ENCODE measurements at places on chromosomes 16 and 17.

DNA sequence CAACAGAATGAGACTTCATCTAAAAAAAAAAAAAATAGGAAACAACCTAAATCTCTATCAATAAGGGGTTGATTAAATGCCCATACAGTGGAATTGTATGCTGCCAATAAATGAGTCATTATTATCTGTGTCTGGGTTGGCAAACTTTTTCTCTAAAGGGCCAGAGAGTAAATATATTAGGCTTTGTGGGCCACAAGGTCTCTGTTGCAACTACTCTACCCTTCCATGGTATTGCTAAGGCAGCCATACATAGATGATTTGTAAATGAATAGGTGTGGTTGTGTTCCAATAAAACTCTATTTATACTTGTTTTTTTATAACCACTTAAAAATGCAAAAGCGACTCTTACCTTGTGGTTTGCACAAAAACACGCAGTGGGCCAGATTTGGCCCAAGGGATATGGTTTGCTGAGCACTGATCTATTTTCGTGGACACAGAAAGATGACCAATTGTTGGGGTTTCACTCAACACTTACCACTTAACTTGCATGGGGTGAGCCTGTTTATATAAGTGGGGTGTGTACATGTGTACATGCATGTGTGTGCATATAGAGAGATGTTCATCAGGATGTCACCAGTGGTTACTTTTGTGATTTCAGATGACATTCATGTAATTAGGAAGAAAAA, 12.4 kb upstream of the IL4R start:
- no peak for DNase-seq

DNA sequence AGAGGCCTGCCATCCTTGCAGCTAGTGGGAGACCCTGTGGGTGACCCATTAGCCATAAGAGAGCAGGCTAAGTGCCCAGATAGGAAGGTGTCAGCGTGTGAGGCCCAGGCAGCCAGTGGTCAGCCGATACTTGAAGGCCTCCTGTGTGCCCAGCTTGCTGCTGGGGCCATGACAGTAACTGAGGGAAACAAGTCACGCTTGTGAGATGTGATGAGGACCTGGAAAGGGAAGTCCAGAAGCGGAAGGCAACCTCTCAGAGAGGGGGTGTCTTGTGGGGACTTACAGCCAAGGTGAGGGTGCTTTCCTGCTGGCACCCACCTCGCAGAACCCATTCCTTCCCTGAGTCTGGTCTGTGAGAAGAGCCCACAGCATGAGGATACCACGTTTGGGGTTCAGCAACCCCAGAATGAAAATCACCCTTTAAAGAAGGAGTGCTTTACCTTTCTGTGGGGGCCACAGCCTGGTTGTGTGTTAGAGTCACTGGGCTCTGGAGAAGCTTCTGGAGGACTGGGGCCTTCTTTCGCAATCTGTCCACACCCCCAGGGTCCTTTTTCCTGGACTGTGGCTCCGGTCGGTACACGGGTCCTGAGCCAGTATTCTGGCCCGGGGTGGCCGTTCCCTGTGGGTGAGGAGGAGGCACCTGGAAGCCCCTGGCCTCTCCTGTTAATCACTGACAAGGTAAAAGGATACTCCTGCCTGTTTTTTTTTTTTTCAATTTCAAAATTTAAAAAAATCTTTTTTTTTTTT, 53.9 kb downstream of the PLCG2 start:
- no peak for DNase-seq

DNA sequence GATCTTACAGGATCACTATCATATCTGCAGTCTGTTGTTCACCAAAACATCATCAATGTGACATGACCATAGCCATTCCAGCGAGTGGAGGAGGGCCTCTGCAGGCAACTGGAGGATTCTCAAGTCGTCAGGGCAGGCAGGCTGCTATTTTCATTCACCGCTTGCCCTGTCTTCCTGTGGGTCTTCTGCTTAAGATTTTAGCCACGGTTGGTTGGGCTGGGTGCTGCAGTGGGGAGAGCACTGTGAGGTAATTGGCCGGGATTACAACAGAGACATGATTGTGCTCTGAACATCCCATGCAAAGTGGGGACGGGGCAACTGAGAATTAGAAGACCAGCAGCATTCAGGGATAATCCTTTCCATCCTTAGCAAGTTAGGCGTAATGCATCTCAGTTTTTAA, 245.9 kb downstream of the CPPED1 start:
- DNase-seq, result no peak

DNA sequence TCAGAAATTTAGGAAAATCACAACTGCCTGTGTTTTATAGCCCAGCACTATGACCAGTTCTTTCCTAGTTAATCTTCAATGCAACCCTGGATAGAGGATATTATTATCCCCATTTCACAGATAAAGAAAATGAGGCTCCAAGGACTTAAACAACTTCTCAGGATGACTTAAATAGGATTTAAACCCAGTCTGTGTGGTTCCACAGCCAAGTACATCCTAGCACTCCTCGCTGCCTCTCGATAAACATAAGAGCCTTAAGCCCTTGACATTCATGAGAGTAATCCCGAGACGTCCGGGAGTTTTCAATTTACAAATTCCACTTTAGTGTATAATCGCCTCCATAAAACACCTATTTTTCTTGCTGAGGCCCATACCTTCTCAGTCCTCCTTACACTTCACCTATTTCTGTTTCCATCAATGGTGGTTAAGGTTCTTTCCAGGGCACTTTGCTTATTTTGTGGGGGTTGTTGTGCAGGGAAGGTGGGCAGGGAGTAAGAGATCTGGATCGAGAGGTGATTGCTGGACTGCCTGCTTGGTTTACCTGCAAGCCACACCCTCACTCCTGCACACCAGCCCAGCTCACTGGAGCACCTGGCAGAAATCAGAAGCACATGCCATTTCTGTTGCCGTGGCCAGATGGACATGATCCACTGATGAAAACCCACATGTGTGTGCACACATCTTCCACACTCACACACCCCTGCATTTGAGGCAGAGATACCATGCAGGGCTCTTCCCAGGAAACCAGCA, 50.5 kb downstream of the ASIC2 start:
- DNase-seq, result no peak

- no peak for DNase-seq
Observed at GRCh38 chr17:66337866-66338485, 35.6 kb downstream of the PRKCA start.

DNA sequence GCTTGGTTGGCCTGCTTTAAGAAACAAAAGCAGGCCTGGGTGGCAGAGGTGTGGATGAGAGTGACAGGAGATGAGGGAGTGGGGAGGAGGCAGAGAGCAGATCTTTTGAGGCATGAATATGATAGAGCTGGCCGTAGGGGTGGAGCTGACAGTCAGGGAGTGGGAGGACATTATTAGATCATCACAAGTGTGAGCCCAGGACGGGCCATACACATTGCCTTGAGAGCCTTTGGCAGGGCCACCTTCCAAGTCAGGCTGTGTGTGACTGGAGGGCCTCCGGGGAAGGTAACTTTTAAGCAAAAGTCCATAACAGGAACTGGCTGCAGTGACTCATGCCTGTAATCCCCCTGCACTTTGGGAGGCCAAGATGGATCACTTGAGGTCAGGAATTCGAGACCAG, 26.3 kb downstream of the GINS3 start:
- DNase-seq, result peak; percentile 25

DNA sequence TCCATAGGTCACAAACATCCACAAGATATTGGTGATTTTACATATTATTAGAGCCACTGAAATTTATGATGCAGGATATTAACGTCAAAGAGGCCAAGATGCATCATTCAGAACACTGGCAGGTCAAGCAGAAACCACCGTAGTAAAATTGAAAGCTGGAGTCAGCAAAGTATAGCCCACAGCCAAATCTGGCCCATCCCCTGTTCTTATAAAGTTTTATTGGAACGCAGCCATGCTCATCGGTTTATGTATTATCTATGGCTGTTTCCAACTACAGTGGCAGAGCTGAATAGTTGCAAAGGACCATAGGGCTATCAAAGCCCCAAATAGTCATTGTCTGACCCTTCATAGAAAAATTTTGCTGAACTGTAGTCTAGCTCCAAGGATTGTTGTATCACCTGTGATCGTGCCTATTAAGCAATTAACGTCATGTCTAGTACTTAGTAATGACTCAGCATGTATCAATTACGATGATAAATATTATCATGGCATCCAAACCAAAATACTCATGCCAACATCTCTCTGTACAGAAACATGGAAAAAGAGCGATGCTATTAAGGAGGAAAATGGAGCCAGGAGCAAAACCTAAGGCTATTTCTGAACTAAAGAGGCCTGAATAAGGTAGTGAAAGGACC, 165.6 kb downstream of the IRX3 start:
- DNase-seq, result no peak

DNA sequence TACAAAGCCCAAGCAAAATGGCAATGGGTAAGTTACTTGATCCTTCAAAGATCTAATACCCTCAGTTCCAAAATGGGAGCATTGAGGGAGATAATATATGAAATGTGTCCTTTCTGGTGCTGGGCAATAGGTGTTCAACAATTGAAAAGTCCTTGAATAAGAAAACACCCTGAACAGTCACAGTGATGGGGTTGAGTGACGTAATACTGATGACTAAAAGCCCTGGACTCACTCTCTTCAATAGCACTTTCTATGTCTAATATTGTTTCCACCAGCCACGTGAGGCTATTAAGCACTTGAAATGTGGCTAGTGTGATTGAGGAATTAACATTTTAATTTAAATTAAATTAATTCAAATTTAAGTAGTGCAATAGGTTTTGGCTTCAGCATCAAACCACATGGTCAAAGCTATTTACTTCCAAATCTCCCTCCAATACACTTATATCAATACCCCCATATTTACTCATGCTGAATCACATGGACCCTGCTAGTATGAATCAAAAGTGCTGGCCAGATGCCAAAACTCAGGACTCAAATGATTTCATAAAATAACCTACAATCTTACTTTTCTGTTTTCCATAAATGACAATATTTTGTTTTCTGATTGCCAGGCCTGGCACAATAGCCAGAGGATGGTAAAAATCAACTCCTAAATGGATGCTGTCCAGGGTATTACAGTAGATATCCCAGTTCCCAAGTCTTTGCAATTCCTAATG, 516.2 kb downstream of the HAPSTR1 start:
- DNase-seq, result no peak

DNA sequence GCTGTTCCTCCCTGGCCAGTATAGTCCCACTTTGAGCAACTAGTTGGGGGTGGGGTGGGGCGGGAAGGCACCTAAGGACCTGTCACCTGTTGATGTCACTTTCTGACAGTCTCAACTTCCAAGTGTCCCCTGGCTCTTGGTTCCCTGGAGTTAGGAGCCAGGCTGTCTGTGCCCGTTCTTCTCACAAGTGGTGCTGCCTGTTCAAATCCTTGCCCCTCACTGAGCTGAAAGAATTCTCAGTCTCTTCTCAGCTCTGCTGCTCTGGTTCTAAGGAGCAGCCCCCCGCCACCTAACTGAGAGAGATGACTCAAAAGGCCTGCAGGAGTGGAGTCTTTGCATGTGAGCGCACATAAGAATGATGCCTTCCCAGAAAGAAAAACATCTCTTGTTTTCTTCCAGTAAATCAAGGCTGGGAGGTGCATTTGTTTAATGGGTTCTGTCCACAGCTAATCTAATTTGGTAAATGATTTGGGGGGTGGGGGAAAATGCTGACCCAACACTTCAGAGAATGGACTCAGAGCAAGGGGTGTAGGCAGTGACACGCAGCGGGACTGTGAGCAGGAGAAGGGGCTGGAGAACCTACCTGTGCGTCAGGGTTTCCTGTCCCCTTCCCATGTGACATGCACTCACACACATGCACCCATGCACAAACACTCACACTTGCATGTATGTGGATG, 78.2 kb upstream of the NLRP1 start:
- no peak for DNase-seq

DNA sequence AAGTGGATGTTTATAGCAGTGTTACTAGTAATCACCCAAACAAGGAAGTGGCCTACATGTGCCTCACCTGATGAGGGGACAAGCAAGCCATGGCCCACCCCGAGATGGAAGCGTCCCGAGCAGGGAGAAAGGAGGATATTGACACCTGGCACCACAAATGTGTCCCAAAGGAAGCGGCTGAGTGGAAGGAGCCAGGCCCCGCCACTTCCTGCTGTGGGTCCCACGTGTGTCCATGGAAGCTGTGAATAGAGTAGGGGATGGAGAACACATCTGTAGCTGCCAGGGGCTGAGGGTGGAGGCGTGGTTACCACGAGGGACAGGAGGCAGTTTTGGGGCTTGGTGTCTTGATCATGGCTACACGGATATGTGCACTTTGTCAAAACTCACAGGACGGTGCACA, 49.2 kb downstream of the KCNJ12 start:
- no peak for DNase-seq

- no peak for DNase-seq
Observed at GRCh38 chr16:86565644-86566511, 751 bp upstream of the FOXC2 start.
